T-cell (primary cell): ENCODE measurements at places on chromosomes 7 and 10.

- no peak overlapping the region for H3K27ac ChIP-seq
- no peaks in the 10 kb centered on the region for H3K27me3 ChIP-seq
- DNase-seq: no peak
These were observed 363.3 kb downstream of the SEMA3D start for GRCh38 chr7:84823530-84823929.

DNA sequence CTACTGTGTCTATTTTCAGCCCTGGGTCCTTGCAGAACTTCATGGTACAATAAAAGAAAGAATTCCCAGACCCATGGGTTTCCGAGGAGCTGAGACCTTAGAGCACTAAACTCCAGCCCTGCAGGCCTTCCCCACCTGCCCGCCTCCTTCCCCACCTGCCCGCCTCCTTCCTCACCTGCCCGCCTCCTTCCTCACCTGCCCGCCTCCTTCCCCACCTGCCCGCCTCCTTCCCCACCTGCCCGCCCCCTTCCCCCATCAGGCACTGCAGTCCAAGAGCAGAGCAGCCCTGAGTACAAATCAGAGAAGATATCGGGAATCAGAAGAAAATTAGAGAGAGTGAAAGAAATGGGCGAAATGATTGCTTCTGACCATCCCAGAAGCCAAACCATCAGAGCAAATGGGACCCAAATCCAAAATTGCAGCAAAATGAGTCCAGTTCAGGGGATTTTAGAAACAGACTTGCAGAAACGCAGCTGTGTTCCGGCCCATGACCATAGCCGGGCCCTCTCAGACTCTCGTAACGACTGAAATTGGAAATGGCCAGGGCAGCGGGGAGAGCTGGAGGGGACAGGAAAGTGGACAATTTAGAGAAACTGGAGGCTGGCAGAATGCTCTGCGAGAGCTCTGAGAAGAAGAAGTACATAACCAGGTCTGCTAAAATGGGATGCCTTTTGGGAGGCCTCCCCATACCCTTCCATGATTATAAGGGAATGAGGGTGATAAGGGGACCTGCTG, 568.4 kb downstream of the TCERG1L start:
- no peak overlapping the region for H3K4me3 ChIP-seq
- peaks cover 10% of the 10 kb centered on the region for H3K27me3 ChIP-seq
- no peak for DNase-seq
- no peaks in the 10 kb centered on the region for H3K36me3 ChIP-seq
- no peak overlapping the region for H3K27ac ChIP-seq
- H3K4me1 ChIP-seq: no peaks in the 10 kb centered on the region

- no peak for DNase-seq
- H3K4me3 ChIP-seq: no peak overlapping the region
- peaks cover 2% of the 10 kb centered on the region for H3K36me3 ChIP-seq
- H3K27ac ChIP-seq: no peak overlapping the region
- no peaks in the 10 kb centered on the region for H3K27me3 ChIP-seq
- no peaks in the 10 kb centered on the region for H3K4me1 ChIP-seq
These were observed 67.2 kb upstream of the AQP1 start for GRCh38 chr7:30844483-30844874.

- no peaks in the 10 kb centered on the region for H3K27me3 ChIP-seq
- peaks cover 2% of the 10 kb centered on the region for H3K4me1 ChIP-seq
- DNase-seq: no peak
These were observed 140.0 kb upstream of the NRBF2 start for GRCh38 chr10:62993121-62993520.

DNA sequence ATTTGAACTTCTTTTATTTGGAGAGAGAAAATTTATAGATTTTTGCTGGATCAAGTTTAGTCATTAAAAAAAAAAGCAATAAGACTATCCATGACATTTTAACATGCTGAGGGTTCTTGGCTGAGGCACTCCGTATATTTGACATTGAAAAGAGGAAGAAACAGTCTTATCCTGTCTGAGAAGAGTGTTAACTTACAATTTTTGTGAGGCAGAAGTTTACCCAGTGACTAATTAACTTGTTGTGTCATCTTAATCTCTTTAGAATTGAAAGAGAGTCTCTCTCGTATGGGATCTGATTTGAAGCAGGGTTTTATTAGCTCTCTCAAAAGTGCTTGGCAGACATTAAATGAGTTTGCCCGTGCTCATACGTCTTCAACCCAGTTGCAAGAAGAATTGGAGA, 39.3 kb downstream of the SEC23IP start:
- H3K27ac ChIP-seq: no peak overlapping the region
- H3K36me3 ChIP-seq: peaks cover 4% of the 10 kb centered on the region
- H3K4me1 ChIP-seq: no peaks in the 10 kb centered on the region
- DNase-seq: no peak
- no peaks in the 10 kb centered on the region for H3K27me3 ChIP-seq
